Iris pigment epithelial cell (primary cell): ENCODE measurements at places on chromosomes 11 and 22.

GRCh38 chr11:131584785-131585592 lies 214.6 kb downstream of the NTM start:
- no peak for DNase-seq

GRCh38 chr11:128552783-128553661 lies 34.3 kb downstream of the ETS1 start:
- peak; percentile 34 for DNase-seq

DNA sequence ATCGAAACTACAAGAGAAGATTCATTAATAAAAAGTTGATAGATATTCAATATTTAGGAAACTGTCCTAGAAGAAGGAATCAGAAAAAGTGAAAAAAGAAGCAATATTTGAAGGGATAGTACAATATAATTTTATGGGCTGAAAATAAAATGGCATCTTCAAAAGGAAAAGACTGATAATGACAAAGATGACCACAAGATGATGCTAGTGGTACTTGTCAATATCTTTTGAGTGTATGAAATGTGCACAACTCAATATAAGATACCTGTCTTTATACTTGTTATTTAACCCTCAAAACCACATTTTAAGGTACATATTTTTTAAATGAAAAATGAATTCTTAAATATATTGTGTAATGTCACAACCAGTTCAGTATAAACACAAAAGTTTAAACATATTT lies 1059.6 kb upstream of the RAG2 start:
- DNase-seq = peak; percentile 13

DNA sequence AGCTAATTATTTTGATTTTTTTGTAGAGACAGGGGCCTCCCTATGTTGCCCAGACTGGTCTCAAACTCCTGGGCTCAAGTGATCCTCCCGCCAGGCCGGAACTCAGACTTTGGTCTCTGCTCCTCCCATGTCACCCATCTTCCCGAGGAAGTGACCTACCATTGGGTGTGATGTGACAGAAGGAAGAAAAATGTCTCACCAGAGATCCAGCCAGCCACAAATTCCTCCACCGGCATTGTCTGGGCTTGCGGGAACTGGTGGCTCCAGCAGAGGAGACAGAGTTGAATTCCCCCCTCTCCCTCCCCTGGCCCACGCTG lies 772 bp downstream of the SLC25A45 start:
- DNase-seq = peak; percentile 61

- no peak for DNase-seq
Measured at GRCh38 chr22:50579752-50580151, 1.5 kb upstream of the CPT1B start.

DNA sequence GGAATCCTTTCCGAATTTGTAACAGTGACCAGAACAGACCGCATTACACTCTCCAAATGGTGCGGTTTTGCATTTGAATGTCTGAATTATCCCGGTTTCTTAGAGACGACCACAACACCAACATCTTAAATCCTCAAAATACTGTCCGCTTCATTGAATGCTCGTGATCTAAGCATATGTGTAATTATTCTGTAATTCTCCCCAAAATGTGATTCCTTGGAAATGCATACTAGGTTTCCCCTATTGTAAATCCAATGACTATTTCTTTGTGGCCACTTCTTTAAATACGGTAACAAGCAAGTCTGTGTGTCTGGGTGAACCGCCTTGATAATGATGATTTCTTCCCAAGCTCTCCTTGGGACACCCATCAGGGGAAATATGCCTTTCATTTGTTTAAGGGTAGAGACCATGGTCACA lies 87.3 kb upstream of the DBX1 start:
- no peak for DNase-seq

DNA sequence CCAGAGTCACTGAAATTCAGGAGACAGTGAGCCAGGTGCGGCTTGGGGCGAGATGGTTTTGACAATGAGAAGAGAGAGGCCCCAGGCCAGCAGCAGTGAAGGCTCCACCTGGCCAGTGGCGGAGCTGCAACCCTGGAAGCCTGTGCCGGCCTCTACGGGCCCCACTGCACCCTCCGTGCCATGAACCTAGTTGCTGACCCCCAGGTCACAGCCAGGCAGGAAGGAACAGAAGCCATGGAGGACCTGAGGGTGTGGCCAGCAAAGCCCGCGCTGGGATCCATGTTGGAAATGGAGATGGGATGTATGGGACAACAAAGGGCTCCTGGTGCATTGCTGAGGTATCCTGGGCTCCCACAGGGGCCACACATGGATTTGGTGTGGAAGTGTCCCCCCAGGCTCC lies 1528.5 kb downstream of the BRD1 start:
- no peak for DNase-seq

DNA sequence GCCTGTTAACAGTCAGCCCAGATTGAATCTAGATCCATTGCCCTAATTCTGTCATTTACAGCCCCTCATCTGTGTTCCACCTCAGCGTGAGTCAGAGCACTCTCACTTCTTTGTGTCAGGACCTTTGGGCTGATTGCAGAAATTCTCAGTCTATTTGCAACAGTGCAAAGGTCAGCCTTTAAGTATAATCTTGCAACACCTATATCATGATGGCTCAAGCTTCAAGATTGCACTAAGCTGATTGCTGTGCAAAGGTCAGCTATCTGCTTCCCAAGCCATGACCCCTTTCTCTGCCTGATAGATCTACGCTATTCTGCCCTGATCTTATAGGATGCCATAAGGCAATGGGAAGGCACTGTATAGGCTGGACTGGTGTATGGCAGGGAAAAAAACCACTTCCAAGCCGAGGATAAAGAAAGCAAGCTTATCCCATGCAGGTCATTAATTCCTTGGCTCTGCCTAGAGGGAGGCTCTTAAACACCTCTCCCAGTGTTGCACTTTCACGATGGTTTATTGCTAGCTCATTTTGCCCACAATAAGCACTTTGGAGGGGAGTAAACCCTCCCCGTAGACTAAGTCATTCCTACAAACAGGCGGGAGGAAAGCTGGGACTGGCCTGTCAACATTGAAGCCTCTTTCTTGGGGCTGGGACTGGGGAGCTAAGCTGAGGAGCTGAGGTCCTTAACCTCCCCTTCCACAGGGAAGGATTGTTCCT lies 100.6 kb downstream of the RRAS2 start:
- DNase-seq = peak; percentile 70

DNA sequence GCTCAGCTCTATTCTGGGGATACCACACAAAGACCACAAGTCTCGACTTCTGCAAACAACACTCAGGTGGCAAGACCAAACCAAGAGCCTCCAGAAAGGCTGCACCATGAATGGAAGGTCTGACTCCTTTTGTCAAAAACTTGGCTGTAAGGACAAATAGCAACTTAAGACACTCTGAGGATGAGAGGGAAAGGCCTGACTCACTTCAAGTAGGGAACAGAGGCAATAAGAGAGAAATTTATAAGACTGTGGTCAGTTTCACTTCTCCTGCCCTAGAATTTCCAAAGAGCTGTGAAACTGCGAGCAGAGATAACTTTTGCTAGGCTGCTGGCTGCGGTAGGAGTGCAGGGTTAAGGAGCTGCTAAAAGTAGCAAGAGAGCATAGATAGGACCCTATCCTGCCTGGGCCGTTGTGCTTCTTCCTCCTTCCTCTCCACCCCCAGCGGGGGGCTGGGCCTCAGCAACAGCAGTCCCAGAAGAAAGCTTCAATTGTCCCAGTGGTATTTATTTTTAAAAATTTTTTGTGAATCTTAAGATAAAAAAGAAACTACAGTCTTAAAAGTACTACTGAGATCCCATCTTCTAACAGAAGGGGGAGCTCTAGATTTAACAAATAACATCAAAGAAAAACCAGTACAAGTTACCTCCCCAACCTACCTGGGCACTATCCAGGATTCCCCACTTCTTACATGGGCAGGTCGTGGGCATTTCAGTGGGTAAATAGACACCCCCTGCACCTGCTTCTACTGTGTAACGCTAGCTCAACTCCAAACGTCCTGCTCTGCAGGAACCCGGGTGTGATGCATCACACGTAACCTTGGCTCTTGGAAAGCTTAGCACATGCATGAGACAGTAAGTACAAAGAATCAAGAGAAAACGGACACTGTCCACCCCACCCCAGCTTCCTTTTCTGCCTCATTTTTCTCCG lies 66.4 kb downstream of the SGSM3 start:
- DNase-seq = peak; percentile 79

- no peak for DNase-seq
Measured at GRCh38 chr11:3190600-3190999, 25.5 kb upstream of the OSBPL5 start.

GRCh38 chr11:1557051-1557884 lies 14.8 kb downstream of the DUSP8 start:
- DNase-seq = no peak

DNA sequence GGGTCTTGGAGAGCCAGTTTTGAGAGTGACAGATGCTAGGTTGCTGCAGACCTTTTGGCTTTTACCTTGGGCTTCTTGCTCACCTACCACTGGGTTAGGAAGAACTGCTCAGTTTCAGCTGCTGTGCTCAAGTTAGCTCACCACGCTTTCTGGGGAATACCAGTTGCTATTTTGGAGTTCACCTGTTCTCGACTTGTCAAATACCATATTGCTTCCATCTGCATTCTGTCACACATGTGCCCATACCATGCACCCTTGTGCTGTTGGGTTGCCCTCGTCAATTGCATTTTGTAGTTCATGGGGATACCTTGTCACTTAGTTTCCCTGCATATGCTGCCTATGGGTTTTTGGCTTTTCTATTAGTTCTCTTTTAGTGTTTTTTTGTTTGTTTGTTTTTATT lies 23.0 kb upstream of the BARX2 start:
- no peak for DNase-seq

DNA sequence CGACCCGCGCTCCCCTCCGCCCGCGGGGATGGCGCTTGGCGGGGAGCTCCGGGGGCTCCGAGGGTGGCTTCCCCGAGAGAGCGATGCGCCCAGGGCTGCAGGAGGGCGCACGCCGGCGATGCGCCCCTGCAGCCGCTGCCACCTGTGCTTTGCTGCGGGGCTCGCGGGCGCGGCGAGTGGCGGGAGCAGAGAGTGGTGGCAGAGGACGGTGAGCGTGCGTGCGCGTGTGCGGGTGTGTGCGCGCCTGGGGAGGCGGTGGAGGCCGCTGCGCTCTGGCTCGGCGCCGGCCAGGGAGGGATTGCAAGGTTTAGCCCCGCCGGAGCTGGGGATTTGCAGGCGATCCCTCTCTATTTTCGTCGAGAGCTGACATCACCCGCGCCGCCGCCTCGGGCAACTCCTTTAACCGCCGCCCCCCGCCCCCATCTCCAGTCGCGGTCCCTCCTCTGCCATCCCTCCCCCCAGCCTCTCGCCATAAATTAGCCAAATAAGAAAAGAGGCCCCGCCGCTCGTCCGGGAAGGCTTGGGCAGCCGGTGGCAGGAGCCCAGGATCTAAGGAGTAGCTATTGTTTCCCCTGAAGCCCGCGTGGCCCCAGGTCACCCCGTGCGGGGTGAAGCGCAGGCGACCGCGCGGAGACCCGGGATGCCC lies at the start of gene SLC1A2:
SLC1A2 (minus strand) TSS at position 375 of the 646 bp plus-strand sequence. CDS start 592 bp downstream, outside the sequence.
- DNase-seq = peak; percentile 50

- no peak for DNase-seq
Measured at GRCh38 chr22:19885841-19886592, 31.3 kb upstream of the GNB1L start.

- DNase-seq = no peak
Measured at GRCh38 chr11:47071341-47071740, 105.3 kb downstream of the ARFGAP2 start.

DNA sequence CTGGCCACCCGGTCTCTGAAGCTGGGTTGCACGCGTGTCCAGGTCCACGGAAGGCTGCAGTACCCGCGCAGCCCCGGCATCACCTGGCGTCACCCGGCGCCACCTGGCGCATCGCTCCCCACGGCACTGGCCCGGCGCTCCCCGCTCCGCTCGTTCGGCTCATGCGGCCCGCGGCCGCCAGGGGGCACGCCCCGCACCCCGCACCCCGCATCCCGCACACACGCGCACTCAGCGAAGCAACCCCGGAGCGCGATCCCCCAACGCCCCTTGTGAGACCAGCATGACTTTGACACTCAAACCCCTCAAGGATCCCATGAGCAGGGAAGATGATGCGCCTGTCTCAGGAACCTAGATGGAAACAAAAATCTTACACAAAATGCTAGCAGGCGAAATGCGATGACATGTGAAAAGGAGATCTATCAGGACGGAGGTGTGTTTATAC lies 11.9 kb downstream of the B3GNT6 start:
- DNase-seq = peak; percentile 31

- no peak for DNase-seq
Measured at GRCh38 chr11:47499614-47500013, 50.7 kb upstream of the RAPSN start.

- no peak for DNase-seq
Measured at GRCh38 chr22:24157822-24158135, 23.5 kb upstream of the SUSD2 start.

DNA sequence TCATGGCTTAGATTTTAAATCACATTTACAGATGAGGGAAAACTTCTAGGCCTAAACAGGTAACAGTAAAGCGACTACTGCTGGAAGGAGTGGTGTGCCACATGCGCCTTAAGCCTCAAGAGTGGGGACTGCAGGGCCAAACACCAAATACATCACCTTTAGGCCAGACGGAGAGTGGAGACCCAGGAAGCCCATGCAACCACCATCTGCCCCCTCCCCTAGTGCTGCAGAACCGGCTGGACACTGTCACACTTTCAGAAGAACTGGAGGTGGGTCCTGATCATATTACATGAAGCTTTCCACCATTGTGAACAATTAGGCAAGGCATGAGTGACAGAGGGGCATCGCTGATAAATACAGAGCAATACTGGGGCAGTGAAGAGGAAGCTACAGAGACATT lies 28.9 kb downstream of the SLC25A18 start:
- no peak for DNase-seq

DNA sequence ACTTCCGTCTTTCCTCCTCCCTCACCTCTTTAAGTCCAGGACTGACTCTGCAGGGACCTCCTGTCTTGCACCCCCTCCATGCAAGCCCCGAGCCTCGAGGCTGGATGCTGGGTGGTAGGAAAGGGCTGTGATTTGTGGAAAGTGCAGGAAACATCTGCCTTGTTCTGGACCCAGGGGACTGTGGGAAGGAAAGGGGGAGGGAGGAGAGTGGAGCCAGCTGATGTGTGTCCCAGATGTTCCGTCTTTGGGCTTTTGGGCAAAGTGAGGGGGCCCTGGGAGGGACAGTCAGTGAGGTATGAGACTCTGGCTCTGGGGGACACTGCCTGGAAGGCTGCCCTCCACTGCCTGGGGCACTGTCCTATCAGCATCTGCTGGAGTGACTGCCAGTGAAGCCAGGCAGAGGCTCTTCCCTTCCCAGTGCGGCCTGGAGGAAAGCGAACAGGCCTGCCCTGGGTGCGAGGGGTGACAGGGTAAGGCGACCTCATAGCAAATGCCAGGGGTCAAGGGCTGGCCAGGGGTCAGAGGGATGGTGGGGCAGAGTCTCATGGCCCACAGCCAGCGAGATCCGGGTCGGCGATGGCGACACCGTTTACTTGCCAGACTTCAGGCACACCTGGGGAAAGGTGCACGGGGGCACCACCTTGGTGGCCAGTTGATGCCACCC lies 1.7 kb downstream of the MRGPRD start:
- DNase-seq = no peak

DNA sequence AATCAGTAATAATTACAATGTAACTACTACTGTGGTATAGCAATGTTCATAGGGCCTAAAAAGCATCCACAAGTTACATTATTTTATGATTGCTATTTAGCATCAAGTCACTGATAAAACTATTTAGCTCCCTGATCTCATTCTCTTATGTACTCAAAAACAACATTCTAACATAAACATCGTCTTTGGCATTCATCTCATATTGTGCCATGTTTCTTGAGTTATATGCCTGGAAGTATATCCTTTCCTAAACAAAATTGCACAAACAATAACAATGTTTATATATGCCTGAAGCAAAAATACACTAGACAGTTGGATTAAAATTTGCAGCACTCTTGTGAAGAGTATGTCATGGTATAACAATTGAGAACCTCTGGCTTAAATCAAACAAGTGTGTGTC lies 34.1 kb downstream of the HORMAD2 start:
- peak; percentile 5 for DNase-seq
